ENCODE measurements at places on chromosomes 13 and 19. TPM values are rescaled to one million over a fixed set of nuclear protein-coding genes. Genes with fewer than 3 reads are reported as not detected.

EDDM13 gene
- not detected for total RNA-seq

ALKBH7 gene
- 135 TPM for total RNA-seq

DNA sequence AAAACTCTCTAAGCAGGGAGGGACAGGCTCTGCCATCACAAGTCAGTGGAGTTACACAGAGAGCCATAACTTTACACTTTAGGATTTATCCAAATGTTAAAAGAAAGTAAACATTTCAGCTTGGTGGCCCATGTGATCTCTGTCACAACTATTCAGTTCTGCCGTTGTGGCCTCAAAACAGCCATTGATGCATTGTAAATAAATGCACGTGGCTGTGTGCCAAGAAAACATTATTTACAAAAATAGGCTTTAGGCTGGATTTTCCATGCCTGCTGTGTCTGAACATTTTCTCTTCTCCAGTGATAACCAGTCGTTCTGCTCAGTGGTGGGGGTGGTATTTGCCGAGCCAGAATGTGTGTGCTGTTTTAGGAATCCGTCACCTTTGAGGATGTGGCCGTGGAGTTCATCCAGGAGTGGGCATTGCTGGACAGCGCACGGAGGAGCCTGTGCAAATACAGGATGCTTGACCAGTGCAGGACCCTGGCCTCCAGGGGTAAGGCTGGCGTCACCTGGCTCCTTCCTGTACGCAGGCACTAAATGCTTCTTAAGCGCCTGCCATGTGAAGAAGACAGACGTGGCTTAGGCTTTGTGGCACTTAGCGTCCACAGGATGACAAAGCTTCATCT lies 4.9 kb downstream of the ZNF333 start:
- DNase-seq, result no peak

DNA sequence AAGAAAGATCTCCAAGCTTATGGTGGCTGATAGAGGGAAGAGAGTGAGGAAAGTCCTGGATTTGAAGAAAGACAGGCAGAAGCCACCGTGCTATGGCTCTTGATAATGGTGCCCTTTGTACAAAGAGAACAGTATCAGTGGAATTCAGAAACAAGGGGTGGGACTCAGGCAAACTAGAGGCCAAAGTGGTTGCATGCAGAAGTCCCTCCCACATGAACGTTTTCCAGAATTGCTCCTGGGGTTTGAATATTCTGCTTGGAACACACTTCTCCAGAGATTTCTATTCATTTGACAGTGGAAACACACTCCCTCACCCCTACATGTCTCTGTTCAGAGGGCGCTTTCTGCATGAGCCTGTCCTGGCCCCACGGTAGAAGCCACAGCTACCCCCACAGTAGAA lies 10.1 kb upstream of the MBNL2 start:
- DNase-seq, result no peak

- no peak for DNase-seq
Measured at GRCh38 chr13:106500445-106500844, 35.0 kb downstream of the EFNB2 start.

DNA sequence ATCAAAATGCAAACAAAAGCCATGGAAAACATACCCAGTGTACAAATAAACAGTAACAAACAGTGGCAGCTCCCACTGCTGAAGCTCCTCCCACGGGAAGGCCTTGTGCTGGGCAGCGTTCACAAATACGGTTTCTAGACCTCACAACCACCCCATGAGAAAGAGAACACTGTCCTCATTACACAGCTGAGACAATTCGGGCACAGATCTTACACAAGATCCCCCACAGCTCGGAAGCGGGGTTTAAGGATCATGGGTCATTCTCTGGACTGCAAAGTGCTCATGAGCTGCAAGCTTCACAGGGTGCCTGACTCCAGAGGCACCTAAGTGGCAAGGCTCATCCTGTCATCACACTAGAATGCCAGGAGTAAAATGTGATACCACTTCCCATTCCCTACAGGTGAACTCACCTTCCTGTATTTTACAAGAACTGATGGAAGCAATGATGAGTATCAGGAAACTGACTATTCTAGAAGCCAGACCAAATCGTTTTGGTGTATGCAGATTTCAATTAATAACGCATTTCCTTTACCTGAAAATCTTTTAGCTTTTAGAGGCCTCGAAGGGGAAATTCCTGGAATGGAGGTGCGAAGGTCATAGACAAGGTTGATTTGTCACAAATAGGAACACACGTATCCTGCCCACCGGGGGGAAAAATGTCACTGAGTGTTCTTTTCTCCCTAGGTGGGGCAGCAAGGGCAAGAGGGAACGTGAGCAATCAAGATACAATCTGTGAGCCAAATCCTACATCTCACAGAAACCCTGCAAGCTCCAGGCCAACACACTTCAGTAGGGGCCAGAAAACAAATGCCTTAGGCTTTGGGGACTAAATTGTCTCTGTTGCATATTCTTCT lies 41.2 kb downstream of the STK24 start:
- DNase-seq, result no peak

DNA sequence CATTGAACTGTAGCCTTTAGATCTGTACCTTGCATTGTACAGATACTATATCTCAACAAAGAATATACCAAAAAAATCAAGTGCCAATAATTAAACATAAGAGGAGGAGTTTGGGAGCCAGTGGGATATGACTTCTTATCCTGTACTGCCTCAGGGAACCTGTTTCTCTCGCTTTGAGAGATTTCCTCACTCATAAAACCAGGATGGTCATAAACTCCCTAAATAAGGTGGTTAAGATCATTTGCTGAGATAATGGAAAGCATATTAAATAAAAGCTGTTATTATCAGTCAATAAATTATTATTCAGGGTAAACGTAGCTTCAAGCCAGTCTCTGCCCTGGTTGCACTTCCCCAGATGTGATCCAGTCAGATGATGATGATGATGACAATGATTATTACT lies 17.0 kb downstream of the OPA3 start:
- no peak for DNase-seq

GRCh38 chr19:50818859-50819472 lies 4.6 kb downstream of the KLK1 start:
- no peak for DNase-seq

DNA sequence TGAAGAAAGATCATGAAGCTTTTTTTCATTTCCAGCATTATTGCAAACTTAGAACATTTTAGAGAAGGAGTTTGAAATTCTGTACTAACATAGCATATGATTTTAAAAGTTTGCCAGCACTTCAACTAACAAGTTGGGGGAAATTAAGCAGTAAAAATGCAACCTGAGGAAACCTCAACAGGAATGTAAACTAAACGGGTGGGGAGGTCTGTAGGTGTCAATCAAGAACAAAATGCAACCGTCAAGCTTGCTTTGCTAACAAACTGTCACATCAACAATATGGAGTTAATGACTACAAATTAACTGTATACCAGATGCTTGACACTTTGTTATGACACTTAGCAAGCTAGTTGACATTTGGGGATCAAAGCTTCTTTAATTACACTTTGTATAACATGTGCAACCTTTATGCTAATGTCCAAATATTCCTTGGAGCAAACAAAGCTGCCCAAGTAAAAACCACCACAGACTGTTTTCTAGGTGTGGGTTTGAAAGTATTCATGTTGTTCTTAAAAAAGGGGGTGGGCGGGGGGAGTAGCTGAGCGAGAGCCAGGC lies 52.1 kb downstream of the DACH1 start:
- no peak for DNase-seq

GRCh38 chr19:8196271-8196927 lies 12.8 kb upstream of the CERS4 start:
- DNase-seq, result no peak

DNA sequence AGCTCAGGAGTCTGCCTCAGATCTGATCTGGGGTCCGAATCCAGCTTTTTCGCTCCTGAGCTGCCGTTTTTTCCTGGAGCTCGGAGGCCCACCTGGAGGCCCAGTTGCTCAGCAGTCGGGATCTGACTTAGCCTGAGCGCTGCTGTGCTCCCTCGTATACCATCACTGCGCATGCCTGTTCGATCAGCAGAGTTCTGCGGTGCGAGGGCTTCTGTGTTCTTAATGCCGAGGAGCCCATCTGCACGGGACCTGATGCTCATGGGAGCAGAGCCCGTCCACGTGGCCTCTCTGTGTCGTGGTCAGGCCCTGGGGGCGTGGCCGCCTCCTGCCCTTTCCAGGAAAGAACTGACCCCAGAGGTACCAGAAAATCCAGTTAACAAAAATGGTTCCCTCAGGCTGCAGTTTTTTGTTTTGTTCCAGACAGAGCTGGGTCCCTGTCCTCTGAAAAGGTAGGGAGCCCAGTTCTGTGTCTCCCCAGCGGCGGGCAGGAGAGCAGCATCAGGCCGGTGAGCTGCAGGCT lies 57.4 kb downstream of the MCF2L start:
- DNase-seq, result no peak

DNA sequence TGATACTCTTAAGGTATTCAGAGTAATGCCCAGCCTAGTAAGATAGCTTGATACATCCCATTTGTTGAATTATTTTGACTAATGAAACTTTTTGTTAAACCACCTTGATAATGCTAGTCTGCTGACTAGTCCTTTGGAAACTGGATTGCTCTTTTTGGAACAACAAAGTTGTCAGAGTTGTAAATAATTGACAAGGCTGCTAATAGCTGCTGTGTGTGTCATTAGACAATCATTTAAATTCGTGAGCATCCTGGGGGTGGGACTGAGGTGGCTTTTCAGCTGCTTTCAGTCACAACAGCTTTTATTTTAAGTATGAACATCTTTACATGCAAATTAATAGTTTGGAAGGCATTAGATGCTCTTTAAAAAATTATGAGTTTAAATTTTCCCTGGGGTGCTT lies 153.5 kb downstream of the HS6ST3 start:
- no peak for DNase-seq

DNA sequence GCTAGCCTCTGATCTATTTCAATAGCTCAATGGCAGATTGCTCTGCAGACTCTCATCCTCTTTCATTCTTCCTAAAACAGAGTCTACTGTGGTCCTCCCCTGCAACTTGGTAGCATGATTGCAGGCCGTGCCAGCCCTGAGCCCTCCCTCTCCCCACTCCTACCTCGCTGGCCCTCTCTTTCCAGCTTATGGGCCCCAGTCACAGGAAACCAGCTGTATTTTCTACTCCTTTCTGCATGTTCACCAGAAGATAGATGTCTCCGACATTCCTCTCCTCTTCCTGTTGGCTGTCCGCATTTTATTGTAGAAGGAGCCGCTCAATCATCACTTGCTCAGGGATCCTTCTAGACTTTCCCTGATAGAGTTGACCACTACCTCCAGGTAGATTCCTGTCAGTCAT lies 50.2 kb downstream of the SERP2 start:
- DNase-seq, result no peak
